ENCODE measurements at places on chromosomes 11 and 22.
A peak's percentile ranks its signal among the peaks of the same experiment; 100 is the strongest.

- peak; percentile 9 for DNase-seq
These were observed 38.5 kb upstream of the FJX1 start for GRCh38 chr11:35579557-35580396.

DNA sequence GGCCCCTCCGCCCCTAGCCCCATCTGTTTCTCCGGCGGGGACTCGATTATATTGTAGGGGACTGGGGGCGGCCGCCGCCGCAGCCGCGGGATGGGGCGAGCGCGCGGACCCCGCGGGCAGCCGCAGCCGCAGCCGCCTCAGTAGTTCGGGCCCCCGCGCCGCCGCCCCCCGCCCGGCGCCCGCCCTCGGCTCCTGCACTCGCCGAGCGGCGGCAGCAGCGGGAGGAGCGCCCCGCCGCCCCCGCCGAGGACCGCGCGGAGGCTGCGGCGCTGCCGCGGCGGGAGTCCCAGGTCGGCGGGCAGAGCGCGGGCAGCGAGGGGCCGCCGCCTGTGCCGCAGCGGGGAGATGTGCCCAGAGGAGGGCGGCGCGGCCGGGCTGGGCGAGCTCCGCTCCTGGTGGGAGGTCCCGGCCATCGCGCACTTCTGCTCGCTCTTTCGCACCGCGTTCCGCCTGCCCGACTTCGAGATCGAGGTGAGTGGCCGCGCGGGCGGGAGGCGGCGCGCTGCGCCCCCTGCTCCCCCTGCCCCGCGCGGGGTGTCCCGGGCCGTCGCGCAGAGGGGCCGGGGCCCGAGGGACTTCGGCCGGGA is at the start of gene CECR2:
TSS of gene CECR2 (plus strand) at position 22 of the 587 bp plus-strand sequence. CDS start at position 346, 324 bp downstream.
- no peak for DNase-seq

DNA sequence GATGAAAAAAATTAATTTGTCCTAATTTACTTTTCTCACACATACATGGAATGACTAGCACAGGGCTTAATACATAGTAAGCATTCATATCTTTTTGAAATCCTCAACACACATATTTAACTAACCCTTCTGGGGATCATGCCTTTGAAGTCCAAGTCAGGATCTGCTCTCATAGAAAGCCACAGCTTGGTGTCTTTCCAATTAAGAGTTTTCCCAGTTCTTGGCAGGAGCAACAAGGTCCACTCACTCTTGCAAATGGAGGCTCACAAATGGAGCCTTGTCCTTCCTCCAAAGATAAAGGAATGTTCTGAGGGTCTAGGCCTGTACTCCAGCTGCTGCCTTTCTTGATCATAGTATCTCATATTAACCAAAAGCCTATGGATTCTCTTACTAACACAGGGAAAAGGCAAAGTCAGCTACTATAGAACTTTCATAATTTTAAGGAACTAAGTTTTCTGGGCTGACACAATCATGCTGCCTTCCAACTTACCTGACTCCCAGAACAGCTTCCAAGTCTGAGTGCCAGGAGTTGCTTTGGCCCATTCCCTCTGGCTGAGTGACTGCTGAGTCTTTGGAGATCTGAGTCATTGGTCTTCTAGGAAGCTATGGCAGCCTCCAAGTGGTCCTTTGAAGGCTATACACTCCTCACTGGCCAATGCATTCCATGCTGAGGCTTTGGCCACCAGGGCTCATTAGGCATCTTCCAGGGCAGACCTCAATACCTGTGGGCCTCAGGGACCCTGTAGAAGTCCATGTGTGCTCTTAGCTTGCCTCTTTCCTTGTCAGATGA is 25.8 kb upstream of the NUCB2 start:
- DNase-seq: no peak

DNA sequence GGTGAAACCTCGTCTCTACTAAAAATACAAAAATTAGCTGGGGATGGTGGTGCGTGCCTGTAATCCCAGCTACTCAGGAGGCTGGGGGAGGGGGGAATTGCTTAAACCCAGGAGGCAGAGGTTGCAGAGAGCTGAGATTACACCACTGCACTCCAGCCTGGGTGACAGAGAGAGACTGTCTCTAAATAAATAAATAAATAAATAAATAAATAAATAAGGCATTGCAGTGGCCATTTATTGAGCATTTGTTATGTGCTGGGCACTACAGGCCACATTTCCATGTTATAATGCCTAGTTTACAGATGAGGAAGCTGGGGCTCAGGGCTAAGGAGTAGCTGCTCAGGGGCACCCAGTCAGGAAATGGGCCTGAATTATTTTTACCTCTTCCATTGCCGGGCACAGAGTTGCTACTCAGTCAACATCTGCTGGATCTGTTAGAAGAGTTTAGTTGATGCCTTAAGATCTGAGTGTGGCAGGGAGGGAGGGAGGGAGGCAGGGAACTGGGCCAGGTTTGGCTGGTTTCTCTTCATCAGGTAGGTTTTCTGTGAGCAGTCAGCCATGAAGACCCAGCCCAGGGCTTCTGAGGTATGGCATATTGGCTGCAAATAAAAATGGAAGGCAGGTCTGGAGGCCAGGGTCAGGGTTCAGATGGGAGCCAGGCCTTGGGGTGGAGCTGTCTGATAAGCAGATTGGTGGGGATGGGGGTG is 5.6 kb downstream of the PVALB start:
- no peak for DNase-seq

DNA sequence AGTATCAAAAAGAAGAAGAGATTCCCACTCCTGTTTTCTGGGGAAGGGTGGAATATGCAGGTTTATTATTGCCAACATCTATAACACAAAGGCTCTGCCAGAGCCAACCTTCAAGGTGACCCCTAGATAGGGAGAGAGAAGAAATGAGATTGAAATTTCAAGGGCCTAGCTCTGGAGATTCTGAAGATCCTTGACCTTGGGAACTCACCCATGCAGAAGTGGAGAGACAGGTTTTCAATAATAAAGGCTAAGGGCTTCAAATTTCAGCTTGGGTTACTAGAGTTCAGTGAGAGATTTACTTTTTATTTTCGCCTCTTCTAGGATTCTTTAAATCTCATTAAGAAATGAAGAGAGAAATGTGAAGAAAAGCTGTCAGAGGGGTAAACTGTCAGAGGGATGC is 98.4 kb downstream of the CD44 start:
- no peak for DNase-seq

- no peak for DNase-seq
These were observed 1.1 kb upstream of the ADM start for GRCh38 chr11:10303558-10304363.

DNA sequence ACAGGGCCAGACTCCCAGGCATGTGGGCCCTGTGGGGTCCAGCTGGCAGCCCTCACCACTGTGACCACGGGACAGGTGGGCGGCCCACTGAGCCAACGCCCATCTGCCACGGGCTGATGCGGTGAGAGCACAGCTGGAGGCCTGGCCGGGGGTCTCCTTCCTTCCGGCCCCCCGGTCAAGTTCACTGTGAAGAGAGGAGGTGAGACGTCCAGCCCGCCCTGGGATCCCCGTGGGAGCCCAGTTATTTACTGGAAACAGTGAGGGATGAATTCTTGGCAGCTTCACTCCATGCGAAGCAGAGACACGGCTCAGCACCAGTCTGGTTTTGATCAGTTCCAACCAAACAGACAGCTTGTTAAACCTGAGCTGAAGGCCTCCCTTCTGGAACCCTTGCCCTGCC is 38.7 kb downstream of the WNT11 start:
- no peak for DNase-seq

GRCh38 chr22:21657360-21658032 is 8.3 kb upstream of the PPIL2 start:
- DNase-seq: peak; percentile 89

GRCh38 chr11:3021125-3021524 is 29.0 kb upstream of the NAP1L4 start:
- no peak for DNase-seq

- no peak for DNase-seq
These were observed 2.7 kb upstream of the POLDIP3 start for GRCh38 chr22:42617155-42617983.

GRCh38 chr11:44437122-44437521 is 127.2 kb upstream of the ALX4 start:
- no peak for DNase-seq

GRCh38 chr11:38839071-38839470 is 2241.0 kb upstream of the RAG2 start:
- DNase-seq: no peak
